Activated T-cell treated with anti-CD3 and anti-CD28 coated beads, Interleukin-2, amount 50 U/mL, for 1 hour (primary cell): ENCODE measurements at places on chromosomes 5 and 9.

DNA sequence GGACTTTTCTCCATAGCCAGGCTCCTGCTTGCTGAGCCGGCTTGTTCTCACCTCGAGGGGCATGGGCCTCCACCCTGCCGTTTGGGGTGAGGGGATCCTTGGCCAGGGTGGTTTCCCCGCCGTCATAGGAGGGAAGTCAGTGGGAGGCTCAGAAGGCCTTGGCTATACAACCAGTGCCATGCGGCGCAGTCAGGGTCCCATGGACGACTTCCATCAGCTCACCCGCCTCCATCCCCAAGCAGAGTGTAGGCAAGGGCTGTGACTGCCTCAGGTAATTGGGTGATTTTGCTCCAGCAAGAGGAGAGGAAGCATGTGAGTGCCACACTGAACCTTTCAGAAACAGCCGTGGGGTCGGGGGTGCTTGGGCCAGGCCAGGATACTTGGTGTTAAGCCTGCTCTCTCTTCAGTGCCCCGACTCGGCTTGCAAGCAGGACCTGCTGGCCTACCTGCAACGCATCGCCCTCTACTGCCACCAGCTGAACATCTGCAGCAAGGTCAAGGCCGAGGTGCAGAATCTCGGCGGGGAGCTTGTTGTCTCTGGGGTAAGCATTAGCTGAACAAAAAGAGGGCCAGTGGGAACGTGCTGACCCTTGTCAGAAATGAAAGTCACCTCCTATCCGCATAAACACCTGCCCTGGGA lies 57.2 kb upstream of the LRRTM2 start:
- no peak for DNase-seq

- DNase-seq = no peak
Measured at GRCh38 chr5:67620424-67621397, 424.1 kb upstream of the CD180 start.

- DNase-seq = no peak
Measured at GRCh38 chr9:127751269-127752054, 16.4 kb upstream of the TOR2A start.

- no peak for DNase-seq
Measured at GRCh38 chr9:89388084-89388867, 70.0 kb downstream of the SECISBP2 start.

DNA sequence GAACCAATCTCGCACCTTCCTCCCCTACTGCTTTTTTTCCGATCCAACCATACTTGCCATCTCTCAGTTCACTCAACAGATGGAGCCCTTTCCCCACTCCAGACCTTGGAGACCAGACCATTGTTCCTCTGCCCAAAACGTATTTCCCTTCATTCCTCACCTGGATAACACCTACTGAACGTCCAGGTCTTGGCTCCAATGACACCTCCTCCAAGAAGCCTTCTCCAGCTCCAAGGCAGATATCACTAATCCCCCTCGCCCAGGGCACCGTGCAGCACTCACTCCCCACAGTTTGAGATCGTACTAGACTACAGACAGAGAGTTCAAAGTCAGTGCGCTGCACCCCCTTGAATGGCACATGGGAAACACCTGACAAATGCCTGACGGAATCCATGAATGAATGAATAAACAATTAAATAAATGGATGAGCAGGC lies 47.1 kb upstream of the AKNA start:
- no peak for DNase-seq

DNA sequence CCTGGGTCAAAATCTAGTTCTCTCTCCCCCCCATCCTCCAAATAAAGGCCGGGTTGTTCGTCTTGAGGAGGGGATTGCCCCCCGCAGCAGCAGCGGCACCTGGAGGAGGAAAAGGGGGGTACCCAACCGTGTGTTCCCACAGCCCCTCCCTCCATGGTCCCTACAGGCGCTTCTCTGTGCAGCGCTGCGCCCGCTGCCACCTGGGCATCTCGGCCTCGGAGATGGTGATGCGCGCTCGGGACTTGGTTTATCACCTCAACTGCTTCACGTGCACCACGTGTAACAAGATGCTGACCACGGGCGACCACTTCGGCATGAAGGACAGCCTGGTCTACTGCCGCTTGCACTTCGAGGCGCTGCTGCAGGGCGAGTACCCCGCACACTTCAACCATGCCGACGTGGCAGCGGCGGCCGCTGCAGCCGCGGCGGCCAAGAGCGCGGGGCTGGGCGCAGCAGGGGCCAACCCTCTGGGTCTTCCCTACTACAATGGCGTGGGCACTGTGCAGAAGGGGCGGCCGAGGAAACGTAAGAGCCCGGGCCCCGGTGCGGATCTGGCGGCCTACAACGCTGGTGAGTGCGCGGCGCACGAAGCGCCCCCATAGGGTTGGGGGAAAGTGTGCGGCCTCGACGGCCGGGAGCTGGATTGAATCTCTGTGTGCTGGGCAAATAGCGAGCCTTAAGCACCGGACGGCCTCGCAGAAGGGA lies 3.5 kb downstream of the LHX2 start:
- no peak for DNase-seq

GRCh38 chr9:136226680-136227407 lies 18.8 kb downstream of the QSOX2 start:
- DNase-seq = no peak

DNA sequence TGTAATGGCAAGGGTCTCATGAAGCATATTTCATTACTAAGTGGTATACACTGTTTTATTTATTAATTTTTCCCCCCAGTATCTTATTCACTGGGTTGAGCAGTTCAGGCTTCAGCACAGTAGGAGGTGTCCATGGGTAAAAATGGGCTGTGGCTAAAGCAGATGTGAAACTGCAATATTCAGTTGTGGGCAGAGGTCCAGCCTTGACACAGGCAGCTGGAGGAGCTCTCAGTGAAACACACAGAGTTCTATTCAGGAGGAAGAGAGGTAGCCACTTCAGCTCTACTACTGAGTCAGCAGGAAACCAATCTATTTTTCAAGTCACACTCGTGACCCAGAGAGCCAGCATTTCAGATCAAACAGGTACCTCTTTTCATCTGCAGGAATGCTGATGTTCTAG lies 418.3 kb downstream of the CDH10 start:
- DNase-seq = no peak

GRCh38 chr9:130663258-130663976 lies 977 bp upstream of the PRDM12 start:
- DNase-seq = no peak

DNA sequence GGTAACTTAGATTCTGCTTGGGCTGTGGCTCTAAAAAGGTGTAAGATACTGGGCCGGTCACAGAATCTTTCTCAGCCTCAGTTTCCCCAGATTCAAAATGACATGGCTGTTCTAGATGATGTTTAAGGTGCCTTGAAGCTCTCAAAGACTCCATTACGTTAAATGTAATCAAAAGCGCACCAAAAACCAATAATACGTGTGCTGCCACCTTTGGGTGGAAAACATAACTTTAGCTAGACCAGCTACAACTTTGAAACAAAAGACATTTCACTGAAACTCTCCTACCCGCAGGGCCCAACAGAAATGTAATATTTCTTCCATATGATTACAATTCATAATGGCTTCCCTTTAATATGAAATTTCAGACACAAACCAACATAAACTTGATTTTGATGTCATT lies 35.0 kb upstream of the PCSK5 start:
- no peak for DNase-seq

DNA sequence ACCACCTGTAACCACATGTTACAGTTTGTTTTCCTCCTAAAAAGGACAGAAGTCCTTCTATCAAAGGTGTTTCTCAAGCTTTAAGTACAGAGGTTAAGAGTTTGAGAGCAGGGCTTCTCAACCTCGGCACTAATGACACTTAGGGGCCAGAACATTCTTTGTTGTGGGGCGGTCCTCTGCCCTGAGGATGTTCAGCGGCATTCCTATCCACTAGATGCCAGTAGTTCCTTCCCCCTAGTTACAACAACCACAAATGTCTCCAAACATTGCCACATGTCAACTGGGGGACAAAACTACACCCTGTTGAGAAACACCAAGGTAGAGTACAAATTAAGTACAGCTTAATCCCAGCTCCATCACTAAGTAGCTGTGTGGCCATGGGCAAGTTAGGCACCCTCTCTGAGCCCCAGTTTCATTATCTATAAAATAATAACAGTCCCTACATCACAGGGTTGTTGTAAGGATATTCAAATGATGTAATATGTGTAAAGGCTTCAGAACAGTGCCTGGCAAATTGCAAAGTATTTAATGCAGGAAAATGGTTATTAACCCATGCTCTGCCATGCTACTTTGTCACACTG lies 44.6 kb downstream of the PIP5K1B start:
- no peak for DNase-seq

GRCh38 chr9:79884546-79884945 lies 312.8 kb downstream of the TLE4 start:
- no peak for DNase-seq

DNA sequence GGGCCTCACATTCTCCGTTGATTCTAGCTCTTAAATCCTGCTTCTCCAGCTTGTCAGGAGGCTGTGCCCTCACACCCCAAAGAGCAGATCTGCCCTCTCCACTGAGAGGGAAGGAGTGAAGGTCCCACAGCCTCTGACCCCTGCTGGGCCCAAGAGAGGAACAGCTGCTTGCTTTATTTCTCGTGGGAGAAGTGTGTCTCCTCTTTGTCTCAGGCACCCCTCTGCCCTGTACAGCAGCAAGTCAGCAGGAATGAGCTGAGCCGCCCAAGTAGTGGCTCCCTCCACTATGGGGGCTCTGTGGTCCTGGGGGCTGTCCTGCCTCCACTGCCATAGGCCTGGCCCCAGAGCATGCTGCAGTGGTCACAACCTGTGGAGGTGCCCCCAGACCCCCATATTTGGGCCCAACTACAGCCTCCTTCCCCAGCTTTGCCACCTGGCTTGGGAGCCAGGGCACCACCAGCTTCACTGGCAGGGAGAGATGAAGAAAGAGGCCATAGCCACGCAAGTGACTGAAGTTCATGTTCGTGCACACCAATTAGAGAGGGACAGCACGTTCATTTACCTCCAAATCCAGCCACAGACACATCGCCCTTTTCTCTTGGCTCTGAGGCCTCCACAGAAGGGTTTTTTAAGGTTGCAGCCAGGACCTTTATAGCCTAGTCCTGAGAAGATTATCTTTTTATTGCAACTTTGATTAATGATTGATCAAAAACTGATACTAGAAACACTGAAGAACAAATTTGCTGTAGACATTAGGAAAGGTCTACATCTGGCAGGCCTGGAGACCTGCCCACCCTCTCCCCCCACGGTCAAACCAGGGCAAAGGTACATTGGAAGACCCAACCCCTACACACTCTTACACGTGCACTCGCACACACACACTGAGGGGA lies 27.5 kb downstream of the IRF1 start:
- no peak for DNase-seq

GRCh38 chr9:78441396-78441795 lies 144.5 kb downstream of the PSAT1 start:
- DNase-seq = no peak

DNA sequence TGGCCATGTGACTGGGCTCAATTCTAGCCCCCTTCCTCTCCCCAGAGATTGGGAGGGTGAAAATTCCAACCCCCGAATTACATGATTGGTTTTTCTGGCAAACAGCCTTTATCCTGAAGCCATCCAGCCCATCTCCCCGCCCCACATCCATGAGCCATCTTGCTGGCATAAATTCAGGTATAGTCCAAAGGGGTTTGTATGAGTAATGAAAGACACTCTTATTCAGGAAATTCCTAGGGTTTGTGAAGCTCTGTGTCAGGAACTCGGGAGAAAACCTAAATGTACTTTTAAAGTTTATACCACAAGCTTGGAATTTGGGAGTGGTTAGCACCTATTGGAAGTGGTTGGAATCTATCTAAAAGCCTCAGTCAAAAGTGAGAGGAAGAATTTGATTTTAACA lies 80.6 kb upstream of the SIMC1 start:
- no peak for DNase-seq

GRCh38 chr5:125685771-125686170 lies 737.4 kb upstream of the GRAMD2B start:
- no peak for DNase-seq

DNA sequence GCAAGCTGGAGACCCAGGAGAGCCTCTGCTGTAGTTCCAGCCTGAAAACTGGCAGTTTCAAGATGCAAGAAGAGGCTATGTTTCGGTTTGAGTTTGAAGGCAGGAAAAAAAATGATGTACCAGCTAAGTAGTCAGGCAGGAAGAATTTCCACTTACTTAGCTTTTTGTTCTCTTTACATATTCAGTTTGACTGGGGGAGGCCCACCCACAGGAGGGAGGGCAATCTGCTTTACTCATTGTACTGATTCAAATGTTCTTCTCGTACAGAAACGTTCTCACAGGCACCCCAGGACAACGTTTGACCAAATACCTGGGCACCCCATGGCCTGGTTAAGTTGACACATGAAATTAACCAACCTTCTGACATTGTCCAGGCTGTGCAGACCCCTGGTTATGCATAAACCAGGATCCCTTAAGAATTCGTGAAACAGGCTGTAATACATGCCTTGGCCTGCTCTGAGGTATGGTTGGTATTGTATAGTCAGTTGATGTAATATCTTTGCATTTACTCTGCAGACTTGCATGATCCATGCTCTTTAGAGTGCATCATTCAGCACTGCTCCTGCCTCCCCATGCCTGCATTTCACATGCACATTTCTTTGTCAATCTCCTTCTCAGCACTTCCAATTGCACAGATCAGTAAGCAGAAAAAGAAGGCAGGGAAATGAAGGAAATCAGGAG lies 687.1 kb downstream of the TAF11L14 start:
- DNase-seq = no peak
